Activated T-helper 1 cell treated with anti-CD3 and anti-CD28 coated beads, Interleukin-2, amount 50 U/mL, for 16 hours (primary cell): ENCODE measurements at places on chromosomes 6 and 20.

DNA sequence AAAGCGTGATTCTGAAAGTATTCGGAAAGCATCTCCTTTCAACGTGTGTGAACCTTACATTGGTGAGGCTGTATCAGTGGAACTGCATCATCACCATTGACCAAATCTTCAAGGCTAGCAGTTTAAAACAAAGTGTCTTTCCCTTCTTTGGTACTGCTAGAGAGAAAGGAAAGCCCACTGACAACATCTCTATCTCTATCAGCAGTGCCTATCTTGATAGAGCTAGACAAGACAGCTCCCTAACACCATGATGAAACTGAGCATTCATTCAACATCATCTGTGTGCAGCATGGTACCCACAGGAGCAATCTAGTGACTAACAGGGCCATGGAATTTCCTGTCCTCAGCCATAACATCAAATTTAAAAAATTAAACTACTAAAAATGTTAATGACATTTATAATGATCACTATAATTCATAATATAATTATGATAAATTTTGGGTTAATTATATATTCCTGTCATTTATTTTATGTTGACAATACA lies 31.5 kb upstream of the EDN1 start:
- DNase-seq = no peak

- no peak for DNase-seq
Measured at GRCh38 chr20:43974695-43975094, 60.0 kb downstream of the TOX2 start.

GRCh38 chr6:147750413-147750812 lies 241.9 kb downstream of the SAMD5 start:
- DNase-seq = no peak

DNA sequence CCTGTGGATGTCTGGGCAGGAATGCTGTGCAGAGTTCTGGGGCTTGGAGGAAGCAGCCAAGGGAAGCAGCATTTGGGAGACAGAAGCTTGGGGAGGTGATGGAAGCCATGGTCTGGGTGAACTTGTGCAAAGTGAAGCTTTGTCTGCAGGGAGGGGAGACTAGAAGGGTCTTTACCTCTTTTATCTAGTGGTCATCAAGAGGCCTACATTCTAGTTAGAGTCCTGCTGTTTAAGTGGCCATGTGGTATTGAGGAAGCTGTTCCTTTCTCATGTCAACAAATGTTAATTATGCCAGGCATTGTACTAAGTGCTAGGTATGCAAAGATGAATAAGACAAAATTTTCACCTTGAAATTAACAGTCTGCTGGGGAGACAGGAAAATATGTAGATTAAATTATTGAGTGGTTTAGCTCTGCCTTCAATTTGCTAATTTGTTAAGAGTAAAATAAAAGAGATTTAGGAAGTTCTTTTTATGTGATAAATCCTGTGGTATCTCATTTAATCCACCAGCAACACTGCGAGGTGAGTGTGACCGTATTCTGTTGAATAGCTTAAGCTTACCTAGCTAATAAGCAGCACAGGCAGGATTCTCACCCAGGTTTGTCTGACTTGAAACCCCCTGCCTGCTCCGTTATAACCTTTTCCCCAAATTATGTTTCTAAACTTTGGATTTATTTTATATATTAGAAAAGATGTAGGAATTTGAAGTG lies 43.1 kb downstream of the ARID1B start:
- DNase-seq = no peak

DNA sequence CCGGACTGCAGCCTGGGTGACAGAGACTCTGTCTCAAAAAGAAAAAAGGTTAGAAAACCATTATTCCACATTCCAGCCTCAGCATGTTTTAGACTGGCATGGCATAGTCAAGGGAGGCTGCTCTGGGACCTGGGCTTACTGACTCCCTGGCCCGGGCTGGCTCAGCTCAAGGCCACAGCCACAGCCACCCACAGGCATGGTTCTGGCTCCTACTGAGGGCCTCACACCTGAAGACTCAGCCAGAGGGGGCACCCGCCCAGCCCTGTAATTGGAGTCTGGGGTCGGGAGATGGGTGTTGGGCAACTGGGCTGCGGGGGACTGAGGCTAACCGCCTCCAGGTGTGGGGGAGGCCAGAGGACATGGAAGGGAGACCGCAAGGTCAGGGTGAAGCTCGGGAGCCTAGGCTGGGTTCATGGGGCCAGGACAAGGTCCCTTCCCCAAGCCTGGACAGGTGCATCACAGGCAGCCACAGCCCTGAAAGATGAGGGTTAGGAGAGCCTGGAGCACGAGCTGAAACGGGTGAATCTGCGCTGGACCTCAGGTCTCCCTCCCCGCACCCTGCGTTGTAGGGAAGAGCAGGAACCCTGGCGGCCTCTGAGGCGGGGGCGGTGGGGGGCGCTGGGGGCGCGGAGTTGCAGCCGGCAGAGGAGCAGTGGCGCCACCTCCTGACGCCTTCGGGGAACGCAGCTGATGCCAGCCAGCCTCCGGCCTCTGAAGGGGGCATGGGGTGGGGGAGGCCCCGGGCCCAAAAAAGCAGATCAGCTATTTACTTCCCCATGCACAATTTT lies 67.7 kb upstream of the SRSF6 start:
- DNase-seq = no peak
